Right lung (tissue), 10 donors: ENCODE measurements at places on chromosomes 7 and 10. TPM values are rescaled to one million over a fixed set of nuclear protein-coding genes. Genes with fewer than 3 reads are reported as not detected.
A peak's percentile ranks its signal among the peaks of the same experiment; 100 is the strongest.

DNA sequence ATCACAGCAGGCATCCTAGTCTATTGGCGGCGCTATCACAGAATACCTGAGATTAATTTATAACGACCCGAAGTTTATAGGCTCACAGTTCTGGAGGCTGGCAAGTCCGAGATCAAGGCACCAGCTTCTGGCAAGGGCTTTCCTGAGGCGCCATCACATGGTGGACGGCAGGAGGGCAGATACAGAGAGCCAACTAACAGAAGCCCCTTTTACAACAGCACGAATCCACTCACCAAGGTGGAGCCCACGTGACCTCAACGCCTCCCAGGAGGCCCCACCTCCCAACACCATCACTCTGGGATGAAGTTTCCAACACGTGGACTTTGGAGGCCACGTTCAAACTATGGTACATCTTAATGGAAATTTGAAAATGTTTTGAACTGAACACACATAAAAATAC, 255.3 kb downstream of the ELFN1 start:
- DNase-seq = no peak

Gene TAS2R4
- polyA plus RNA-seq = 6.3 TPM

Gene TMEM273
- polyA plus RNA-seq = 10.4 TPM

DNA sequence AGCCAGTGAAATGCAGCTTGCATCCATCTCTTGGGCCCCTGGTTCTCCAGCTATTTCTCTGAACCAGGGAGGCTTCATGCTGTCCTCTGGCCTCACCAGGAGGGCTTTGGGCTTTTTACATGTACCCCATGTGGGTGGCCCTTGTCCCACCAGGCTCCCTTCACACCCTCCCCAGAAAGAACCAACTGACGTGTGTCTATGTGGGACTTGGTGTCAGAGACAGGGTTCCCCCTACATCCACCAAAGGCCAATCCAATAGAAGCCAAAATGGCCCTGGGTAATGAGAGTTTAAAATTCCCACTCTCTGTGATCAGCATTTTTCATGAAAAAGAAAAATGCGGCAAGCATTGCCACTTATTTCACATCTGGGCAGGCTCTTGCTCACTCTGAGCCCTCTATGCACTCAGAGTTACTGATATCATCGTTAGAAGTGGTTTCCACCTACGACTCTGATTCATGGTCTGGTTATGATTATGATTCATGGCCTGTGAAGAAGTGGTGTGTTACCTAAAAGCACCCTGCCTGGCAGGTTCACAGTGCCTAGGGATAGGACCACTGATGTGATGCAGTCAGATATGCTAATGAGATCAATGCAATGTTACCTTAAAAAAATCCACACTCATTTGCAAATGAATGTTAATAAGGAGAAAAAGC, 133.5 kb downstream of the BUB3 start:
- DNase-seq = no peak

DNA sequence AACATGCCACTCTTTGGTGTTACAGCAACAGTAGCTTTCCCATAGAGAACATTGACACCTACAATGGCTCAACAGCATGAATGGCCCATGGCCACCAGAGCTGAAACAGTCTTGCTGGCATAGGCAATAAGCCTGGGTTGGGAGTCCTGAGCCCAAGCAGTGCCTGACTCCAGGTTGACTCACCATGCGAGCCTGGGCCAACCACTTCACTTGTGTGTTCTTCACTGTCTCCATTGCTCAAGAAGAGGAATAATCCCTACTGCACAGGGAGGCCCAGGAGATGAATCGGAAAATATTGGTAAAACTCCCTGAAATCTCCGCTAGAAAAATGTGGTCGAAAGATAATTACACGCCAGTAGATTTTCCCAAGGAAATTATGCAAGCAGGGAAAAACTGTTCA, 89.2 kb upstream of the INHBA start:
- DNase-seq = no peak

Gene FGL2
- 8.3 TPM for polyA plus RNA-seq

- DNase-seq = no peak
Measured at GRCh38 chr7:146865696-146866095, 749.1 kb downstream of the CNTNAP2 start.

Gene EXOC6
- 17.0 TPM for polyA plus RNA-seq

Gene CYP26C1
- 0.16 TPM for polyA plus RNA-seq

Gene NEBL
- 21.5 TPM for polyA plus RNA-seq

Gene MARVELD1
- 64.3 TPM for polyA plus RNA-seq

DNA sequence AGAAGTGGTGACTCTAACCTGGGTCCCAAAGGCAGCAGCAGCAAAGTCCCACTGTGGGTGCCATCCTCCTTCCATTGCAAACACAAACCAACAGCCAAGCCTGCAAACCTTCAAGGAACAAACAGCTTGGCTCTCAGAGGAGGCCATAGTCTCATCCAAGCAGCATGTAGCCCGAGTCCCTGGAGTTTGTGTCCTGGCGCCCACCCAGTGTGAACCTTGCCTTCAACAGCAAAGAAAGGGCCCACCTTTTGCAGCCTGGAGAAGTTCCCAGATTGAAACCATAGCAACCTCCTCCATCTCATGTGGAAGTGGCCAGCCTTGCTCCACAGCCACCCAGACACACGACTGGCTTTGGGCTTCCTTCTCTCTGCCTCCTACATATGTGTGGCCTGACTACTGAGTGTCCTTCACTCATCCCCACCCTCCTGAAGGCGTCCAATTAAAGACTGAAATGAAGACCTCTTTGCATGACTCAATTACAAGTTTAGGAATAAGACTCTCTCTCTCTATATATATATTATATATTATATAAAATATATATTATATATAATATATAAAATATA, 106.1 kb downstream of the C10orf90 start:
- DNase-seq = no peak

DNA sequence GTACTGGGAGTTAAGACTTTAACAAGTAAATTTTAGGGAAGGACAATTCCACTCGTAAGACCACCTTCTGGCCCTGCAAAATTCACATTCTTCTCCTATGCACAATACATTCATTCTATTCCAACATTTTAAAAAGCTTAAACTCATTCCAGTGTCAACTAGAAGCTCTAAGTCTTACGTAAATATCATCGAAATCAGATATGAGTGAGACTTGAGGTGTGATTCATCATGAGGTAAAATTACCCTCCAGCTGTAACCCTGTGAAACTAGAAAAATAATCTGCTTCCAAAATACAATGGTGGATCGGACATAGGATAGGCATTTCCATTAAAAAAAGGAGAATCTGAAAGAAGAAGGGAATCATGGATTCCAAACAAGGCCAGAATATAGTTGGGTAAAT, 370.3 kb downstream of the CDC14C start:
- no peak for DNase-seq

Gene OR2A5
- 0.05 TPM for polyA plus RNA-seq

GRCh38 chr7:92750946-92751345, 85.4 kb downstream of the CDK6 start:
- no peak for DNase-seq

- no peak for DNase-seq
Measured at GRCh38 chr10:77865580-77866324, 60.8 kb downstream of the DLG5 start.

Gene NHLRC2
- polyA plus RNA-seq = 29.1 TPM

GRCh38 chr7:12943781-12944180, 256.3 kb downstream of the ARL4A start:
- no peak for DNase-seq

GRCh38 chr7:20440472-20441105, 109.9 kb downstream of the ITGB8 start:
- no peak for DNase-seq

- DNase-seq = no peak
Measured at GRCh38 chr10:12484941-12485805, 135.8 kb downstream of the CAMK1D start.

Gene GJD4
- 0.16 TPM for polyA plus RNA-seq

Gene CYCS
- polyA plus RNA-seq = 63.1 TPM

DNA sequence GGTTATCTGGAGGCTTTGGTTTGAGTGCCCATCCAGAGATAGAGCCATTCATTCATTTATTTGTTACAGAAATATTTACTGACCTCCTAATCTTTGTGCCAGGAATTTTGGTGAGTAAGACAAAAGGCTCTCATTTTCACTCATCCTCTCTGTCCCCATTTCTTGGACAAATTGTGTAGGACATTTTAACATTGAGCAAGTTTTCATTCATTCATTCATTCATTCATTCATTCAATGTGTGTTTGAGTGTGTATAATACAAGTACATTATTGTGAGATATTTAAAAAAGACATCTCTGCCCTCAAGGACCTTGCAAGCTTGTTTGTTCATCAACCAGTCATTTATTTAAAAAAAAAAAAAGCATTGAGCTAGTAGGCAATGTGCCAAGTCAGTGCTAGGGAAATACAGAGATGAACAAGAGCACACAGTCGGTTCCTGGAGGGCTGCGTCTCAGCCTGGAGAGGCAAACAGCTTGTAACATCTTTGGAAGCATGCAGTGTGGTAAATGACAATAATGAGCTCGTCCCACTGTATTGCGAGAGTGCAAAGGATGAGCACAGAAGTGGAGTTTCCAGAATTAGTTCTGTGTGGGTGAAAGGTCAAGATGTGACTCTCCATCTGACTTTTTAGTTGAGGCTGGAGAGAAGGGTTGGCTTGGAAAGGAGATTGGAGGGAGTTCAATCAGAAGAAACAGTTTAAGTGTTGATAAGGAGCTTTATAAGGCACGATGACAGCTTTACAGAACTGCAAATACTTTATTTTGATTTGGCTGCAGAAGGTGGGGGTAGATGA, 50.5 kb upstream of the HBP1 start:
- peak; percentile 14 for DNase-seq

- DNase-seq = no peak
Measured at GRCh38 chr7:143331179-143331801, 15.4 kb downstream of the CLCN1 start.

GRCh38 chr10:129531195-129531968, 64.3 kb downstream of the MGMT start:
- DNase-seq = no peak

Gene ADCY1
- polyA plus RNA-seq = 2.2 TPM

DNA sequence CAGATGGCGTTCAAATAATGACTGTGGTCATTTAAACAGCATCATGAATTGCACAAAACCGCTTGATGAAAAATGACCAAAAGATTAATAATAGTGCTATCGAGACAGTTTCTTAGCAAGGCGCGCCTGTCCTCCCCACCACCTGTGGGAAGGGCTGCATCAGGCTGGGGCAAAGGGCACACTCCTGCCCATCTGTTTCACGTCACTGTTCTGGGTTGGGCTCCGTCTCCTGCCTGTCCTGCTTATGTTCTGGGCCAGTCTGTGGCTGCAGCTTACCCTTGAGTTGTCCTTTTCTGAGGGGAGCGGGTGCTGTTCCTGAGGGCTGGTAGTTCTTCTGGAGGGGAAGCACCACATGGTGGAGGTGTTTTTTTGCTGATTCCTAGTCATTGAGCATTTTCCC, 13.3 kb downstream of the RBM17 start:
- DNase-seq = no peak

Gene SVIL
- 59.5 TPM for polyA plus RNA-seq

DNA sequence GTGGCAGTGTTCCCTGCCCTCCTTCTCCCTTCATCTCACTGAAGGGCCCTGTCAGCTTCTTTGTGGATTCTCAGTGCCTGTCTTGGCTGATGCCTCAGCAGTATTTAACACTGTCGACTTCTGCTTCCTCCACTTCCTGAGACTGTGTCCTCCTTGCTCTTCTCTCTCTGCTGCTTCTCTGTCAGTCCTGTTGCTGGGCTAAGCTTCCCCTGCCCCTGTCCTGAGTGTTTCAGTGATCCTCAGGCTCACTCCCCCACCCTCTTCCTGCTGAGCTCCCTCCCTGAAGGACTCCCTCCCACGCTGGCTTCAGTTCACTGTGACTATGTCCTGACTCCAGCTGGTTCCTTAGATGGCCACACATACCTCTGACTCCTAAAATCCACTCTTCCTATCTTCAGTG, 64.9 kb downstream of the CREM start:
- DNase-seq = no peak

GRCh38 chr7:1865000-1865555, 195.0 kb downstream of the ELFN1 start:
- DNase-seq = no peak

Gene TEX47
- polyA plus RNA-seq = not detected

GRCh38 chr7:27375958-27376357, 133.4 kb downstream of the EVX1 start:
- no peak for DNase-seq

DNA sequence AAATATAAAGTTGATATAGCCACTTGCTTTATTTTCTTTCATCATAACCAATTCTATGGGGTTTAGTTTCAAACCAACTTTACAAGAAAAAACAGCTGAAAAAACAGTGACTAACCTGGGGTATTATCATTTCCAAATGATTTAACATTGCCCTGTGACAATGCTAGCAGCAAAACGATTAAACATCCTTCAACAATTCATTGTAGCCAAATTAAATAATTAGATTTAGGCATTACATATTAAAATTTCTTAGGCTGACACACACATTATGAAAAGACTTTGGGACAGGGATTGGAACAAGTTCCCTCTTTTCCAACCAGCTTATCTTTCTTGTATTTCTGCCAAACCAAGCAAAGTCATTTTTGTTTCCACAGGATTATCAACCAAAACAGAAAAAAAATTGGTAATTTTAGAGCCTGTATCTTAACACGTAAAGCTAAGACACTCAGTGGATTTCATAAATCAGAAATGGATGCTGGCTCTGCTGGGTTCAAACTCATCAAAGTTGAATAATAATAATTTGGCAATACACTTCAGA, 84.0 kb downstream of the SEMA3D start:
- DNase-seq = no peak

GRCh38 chr7:44882899-44883298, 2.4 kb downstream of the PURB start:
- no peak for DNase-seq

DNA sequence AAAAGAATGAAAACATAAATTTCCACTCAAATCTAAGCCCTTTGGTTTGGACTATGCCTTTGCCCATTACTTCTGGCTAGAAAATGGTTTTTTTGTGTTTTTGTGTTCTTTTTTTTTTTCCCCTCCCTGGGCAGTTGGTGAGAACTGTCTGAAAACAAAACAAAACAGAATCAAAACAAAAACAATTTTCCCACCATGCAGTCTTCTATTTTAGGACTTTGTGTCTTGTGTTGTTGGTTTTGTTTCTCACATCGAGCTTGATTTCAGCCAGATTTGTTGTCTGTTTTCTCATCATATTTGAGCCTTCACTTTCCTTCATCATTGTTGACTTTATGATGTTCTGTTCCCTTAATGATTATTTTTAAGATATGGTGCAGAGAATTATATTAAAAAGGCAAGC, 206.3 kb downstream of the MACC1 start:
- DNase-seq = no peak

GRCh38 chr7:151087245-151088018, 1.2 kb downstream of the AGAP3 start:
- DNase-seq = peak; percentile 61

DNA sequence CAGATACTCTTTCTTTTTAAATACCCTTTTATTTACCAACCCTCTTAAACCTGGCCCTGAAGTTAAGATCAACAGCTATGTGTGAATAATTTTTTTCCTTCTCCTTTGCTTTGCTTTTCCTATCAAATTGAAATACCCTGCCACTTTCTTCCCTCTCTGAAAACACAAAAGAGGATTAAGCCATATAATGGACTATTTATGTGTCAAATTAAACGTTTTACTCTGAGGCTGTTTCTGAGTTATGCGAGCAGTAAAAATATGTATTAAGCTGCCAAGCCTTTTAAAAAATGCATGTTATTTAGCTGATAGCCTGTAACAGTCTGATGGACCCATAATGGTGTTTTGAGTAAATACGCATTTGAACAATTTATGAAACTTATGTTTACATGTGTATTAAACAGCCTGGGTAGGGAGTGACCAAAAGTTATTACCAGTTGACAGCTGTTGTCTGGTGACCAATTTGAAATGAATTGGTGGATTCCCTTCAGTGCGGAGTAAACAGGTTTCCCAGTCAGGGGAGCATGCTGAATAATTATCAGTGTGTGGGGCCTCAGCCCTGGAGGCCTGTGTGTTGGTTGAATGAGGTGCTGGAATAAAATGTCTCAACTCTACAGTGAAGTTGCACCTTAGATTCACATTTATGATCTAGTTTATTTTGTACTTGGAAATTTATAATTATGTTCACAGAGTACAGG, 89.6 kb downstream of the AUTS2 start:
- DNase-seq = no peak
